ENCODE measurements at places on chromosomes 4 and X.
A peak's percentile ranks its signal among the peaks of the same experiment; 100 is the strongest.

DNA sequence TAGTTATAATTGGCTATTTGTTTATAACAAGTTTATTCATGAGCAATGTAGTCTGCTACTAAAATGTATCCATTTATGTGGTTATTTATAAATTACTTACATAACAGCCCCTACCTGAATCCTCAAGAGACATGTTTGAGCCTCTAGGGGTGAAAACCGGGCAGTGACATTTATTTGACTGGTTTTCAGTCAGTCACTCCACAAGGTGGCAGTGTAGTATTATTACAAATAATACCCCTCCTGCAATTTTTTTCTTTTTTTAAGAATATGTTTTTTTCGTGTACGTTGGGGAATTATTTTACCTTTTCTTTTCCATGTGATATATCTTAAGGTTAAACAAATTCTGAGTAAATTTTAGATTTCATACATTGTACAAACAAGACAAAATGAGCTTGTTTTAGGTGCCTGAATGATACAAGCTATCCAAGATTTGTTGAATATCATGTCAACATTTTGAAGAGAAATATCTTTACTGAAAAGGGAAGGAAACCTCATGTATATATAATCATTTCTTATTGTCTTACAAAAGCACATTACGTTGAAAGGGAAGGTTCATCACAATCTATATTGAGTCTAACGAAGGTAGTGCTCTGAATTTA lies 598.7 kb upstream of the TECRL start:
- peak; percentile 40 for DNase-seq

DNA sequence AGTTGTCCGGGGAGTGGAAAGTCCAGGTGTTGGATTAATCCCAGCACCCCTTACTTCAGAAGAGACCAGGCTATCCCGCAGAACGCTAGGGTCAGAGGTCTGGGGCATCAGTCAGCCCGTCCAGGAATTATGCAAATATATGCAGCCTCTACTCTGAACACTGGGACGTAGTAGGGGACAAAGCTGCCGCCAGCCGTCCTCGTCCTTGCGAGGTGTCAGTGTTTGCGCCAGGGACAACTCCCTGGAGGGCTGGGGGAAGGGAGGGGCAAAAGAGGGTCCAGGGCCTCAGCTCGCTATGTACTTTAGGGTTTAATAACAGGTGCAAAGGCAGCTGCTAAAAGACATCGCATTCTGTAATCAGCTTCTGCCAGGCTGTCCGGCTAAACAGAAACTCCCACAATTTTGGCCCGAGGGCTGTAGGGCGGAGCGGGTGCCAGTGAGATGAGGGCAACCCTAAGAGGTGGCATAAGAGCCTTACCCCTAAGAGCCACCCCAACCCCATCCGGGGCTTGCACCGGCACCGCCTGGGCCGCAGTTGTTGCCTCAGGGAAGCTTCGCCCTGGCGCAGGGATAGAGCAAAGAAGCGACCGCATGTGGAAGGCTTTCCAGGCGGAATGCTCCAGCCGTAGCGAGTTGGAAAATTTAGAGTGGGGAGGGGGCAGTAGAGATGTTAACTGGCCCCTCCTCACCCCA lies 8.4 kb downstream of the HAND2 start:
- no peak for DNase-seq

DNA sequence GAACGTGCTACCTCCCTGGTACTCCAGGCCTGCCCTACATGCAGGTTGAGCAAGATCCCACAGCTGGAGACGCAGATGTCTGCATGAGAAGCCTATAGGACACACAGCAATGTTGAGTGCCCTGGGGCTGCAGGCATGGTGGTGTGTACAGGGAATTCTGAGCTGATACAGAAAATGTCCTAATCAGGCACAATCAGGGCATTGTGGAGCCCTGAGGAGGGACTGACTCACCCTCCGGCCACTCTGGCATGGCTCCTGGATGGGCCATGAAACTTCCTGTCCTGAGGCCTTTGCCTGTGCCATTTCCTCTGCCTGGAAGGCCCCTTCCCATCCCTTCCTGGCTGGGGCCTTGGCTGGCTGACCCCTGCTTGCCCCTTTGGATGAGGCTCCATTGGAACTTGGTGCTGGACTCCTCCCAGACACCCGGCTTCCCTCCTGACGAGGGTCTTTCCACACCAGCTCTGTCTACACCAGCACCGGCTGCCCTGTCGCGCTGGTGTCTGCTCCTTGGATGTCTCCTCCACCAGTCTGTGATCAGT lies 16.7 kb upstream of the AFAP1 start:
- no peak for DNase-seq

DNA sequence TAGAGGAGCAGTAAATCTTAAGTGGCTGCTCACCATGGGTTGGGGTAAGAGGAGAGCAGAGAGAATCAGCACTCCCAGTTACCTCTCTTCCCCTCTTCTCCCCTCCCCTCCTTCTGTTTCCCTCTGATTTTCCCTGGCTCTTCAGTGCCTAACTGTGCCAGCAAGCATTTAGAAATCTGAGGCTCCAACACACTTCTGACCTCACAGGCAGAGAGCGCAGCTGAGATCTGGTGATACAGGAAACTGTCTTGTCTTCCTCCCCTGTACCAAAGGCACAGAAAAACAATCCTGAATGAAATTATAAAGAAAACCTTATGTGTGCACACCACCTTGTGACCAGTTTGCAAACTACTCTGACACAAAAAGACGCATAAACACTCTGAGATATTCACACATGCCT lies 82.4 kb upstream of the SMIM10 start:
- no peak for DNase-seq

- DNase-seq = no peak
Measured at GRCh38 chrX:123169247-123169901, 14.7 kb upstream of the GRIA3 start.
